ENCODE measurements at places on chromosomes 16 and 17.
A peak's percentile ranks its signal among the peaks of the same experiment; 100 is the strongest.

DNA sequence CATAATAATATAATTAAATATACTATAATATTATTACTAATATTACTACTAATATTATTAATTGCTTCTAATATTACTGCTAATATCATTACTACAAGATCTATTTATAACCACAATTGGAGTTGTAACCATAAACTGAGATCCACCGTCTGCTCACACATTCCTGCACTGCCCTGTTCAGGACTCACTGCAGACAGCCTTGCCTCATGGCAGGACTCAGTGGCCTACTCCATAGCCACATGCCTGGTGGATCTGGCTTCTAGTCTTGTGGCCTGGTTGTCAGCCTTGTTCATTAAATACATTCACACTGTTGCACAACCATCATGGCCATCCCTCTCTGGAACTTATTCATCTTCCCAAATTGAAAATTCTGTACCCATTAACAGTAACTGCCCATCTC is 48.0 kb downstream of the SRL start:
- no peak overlapping the region for H3K4me3 ChIP-seq
- H3K36me3 ChIP-seq = no peaks in the 10 kb centered on the region
- H3K27ac ChIP-seq = no peak overlapping the region
- H3K27me3 ChIP-seq = no peaks in the 10 kb centered on the region
- no peak for DNase-seq

GRCh38 chr17:43994272-43995149 is 9.9 kb upstream of the NAGS start:
- no peaks in the 10 kb centered on the region for H3K36me3 ChIP-seq
- H3K4me1 ChIP-seq = peaks cover 10% of the 10 kb centered on the region
- H3K27ac ChIP-seq = no peak overlapping the region

DNA sequence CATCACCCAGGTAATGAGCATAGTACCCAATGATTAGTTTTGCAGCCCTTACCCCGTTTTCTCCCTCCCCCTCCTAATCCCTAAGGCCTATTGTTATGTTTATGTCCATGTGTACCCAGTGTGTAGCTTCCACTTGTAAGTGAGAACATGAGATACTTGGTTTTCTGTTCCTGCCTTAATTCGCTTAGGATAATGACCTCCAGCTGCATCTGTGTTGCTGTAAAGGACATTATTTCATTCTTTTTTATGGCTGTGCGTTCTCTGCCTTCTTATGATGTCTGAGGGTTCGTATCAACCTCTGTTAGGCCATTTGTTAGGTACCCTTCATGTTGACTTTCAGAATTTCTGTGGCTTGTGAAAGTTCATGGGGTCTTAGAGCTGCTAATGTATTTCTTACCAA is 31.0 kb downstream of the CTCF start:
- peaks cover 9% of the 10 kb centered on the region for H3K4me1 ChIP-seq
- no peak overlapping the region for H3K4me3 ChIP-seq
- H3K27me3 ChIP-seq = no peaks in the 10 kb centered on the region
- H3K36me3 ChIP-seq = peaks cover 12% of the 10 kb centered on the region

GRCh38 chr17:51853857-51854256 is 304.7 kb downstream of the CA10 start:
- no peak for DNase-seq
- H3K4me1 ChIP-seq = no peaks in the 10 kb centered on the region
- H3K27me3 ChIP-seq = peaks cover 17% of the 10 kb centered on the region
- H3K4me3 ChIP-seq = no peak overlapping the region
- H3K36me3 ChIP-seq = no peaks in the 10 kb centered on the region

DNA sequence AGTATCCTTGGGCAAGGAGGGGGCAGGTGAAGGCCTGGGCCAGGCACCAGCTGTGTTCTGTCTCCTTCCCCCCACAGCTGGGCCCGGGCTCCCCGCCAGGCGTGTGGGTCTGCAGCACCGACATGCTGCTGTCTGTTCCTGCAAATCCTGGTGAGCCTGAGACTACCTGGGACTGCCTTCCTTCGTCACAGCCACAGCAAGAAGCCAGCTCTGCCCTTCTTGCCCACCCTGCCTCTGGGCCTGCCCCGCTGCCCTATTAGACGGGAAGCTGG is 12.3 kb downstream of the FCSK start:
- H3K27ac ChIP-seq = no peak overlapping the region
- H3K36me3 ChIP-seq = peaks cover 46% of the 10 kb centered on the region
- no peak for DNase-seq
- no peak overlapping the region for H3K4me3 ChIP-seq
- no peaks in the 10 kb centered on the region for H3K27me3 ChIP-seq
- no peaks in the 10 kb centered on the region for H3K4me1 ChIP-seq

DNA sequence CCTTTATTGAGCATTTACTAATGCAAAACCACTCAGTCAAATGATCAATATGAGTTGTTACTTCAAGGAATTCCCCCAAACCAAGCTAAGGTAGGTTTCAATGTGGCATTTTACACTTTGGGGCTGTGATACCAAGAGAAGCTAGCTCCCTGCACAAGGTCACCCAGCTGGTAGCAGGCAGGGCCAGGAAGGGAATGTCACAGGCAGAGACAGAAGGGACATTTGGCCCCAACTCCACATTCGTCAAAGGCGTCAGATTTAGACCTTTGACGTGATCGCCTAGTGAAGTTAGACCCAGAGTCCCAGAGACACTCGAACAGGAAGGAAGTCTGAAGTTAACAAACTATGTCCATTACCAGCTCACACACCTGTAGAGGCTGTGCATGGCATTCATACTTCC is 5.5 kb upstream of the SMG1 start:
- no peaks in the 10 kb centered on the region for H3K27me3 ChIP-seq
- no peaks in the 10 kb centered on the region for H3K36me3 ChIP-seq
- no peak overlapping the region for H3K4me3 ChIP-seq
- DNase-seq = no peak
- no peak overlapping the region for H3K27ac ChIP-seq

DNA sequence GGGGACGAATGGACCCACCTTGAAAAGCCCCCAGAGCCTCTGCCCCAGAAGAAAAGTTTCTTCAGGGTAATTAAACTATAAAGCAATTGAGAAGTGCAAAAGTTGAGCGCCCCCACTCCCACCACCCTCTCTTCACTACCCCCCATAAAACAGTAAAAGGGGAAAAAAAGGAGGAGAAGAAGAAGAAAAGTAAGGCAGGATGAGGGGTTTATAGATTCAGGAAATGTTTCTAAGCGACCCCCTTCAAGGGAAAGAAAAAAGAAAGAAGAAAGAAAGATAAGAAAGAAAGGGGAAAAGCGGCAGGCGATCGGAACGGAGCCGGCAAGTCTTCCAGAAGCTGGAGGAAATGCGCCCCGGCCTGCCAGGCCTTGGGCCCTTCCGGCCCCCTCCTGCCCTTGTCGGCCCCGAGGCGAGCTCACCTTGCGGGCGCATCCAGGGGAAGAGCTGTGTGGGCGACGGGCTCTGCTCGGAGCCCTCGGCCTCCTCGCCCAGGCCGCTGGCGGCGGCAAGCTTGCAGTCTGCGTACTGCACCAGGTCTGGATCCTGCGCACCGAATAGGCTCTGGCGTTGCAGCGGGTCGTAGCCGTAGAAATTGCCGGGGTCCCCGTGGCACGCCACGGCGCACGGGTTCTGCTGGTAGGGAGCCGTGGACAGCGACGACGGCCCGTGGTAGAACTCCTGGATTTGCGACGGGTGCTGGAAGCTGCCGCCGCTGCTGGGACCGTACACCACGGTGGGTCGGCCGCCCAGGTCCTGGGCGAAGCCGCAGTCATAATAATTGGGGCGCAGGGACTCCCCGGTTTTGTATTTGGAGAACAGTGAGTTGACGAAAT is 1.0 kb downstream of the HOXB8 start:
- H3K27ac ChIP-seq = peak overlapping the region; percentile 78
- DNase-seq = no peak
- no peaks in the 10 kb centered on the region for H3K36me3 ChIP-seq
- H3K4me3 ChIP-seq = peak overlapping the region; percentile 88
- H3K27me3 ChIP-seq = peaks cover 79% of the 10 kb centered on the region

Data from suprapubic skin (tissue), 4 donors.